ENCODE measurements at places on chromosomes 5 and 9. TPM values are rescaled to one million over a fixed set of nuclear protein-coding genes. Genes with fewer than 3 reads are reported as not detected.

Gene SVEP1
- total RNA-seq = 6.4 TPM

DNA sequence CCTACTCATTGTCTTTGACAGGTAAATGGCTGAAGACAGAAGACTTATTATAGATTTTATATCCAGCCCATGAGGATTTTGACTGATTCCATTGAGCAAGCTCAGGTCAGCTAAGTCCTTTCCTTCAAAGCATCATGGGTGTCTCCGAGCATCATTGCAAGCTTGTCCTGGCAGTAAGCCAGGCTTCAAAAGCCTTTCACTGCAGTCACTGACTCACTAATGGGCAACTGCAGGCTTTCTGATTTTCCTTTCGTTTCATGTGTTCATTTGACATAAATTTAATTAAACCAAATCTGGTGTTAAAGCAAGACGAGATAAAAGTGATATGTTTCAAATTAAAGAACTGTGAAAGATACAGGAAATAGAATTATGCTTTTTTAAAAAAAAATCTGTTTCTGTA, 426.2 kb downstream of the ANXA1 start:
- no peak for DNase-seq

Gene NR2F1
- total RNA-seq = 27.5 TPM

GRCh38 chr5:158644301-158644700, 455.4 kb downstream of the EBF1 start:
- no peak for DNase-seq

Gene CCNO
- total RNA-seq = 0.14 TPM

Gene FOXD4
- 0.29 TPM for total RNA-seq

Gene ZBTB6
- total RNA-seq = 7.8 TPM

Gene GAS1
- total RNA-seq = 5.2 TPM

- DNase-seq = peak; percentile 72
Measured at GRCh38 chr9:35553670-35554543, 51.2 kb upstream of the TESK1 start.

Gene FOXE1
- total RNA-seq = 159 TPM

GRCh38 chr9:7739595-7739994, 60.0 kb downstream of the DMAC1 start:
- no peak for DNase-seq

DNA sequence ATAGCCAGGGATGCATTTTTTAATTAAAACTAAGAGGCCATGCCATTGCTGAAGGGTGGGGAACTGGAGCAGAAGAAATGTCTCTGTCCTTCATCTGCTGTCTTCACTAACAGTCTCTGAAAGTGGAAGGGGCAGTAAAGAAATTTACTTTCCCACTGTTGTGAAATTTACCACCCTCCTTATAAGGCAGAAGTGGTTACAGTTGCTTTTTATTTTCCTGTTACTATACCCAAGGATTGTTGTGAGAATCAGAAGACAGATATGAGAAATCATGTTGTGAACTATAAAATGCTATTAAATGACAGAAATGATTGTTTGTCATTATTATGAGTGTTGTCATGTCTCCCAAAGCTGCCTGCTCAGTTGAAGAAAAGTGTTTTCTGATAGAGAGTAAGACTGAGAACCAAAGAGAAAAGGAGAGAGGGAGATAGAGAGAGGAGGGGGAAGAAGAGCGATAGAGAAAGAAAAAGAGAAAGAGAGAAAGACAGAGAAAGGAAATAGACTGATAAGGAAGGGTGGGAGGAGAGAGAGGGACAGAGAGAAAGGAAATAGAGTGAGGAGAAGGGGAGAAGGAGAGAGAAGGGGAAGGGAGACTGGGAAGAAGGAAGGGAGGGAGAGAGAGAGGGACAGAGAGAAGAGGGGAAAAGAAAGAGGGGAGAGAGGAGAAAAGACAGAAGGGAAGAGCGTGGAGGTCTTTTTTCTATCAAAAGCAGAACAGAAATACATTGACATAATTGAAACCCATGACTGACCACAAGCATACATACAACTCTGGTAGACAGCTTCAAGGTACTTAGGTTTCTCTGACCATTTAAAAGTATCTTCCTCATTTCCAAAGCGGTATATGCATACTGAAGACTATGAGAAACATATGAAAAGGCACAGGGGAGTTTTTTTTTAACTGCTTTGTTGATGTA, 22.5 kb downstream of the SEC61B start:
- DNase-seq = no peak

- DNase-seq = no peak
Measured at GRCh38 chr9:77882294-77882693, 149.3 kb downstream of the GNAQ start.

DNA sequence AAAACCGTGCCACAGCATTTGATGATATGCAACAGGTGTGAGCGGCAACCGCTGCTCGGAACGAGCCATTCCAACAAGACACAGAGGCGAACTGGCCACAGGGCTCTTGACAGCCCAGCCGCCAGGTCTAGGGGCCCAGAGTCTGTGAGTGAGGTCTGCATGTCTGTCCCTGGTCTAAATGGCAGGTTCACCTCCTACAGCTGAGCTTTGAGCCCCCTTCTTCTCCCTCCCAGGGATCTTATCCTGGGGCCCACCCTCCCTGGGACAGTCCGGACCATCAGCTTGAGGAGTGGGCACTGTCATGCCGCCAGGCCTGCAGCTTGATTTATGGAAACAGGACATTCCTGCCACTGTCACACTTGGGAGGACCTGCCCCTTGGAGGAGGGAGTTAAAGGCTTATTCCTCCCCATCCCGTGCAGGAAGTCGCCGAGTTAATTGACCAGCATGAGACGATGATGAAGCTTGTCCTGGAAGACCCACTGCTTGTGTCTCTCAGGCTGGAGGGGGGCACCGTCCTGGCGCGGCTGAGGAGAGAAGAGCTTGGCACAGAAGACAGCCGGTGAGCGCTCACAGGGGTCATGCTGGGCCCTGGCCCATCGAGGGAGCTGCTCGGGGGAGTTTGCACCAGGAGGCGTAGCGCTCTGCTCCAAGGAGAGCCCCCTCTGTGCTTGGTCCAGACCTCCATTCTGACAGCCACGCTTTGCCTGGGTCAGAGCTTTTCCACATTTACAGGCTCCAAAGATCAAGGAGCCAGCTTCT, 35.5 kb upstream of the LRRC14B start:
- DNase-seq = no peak

DNA sequence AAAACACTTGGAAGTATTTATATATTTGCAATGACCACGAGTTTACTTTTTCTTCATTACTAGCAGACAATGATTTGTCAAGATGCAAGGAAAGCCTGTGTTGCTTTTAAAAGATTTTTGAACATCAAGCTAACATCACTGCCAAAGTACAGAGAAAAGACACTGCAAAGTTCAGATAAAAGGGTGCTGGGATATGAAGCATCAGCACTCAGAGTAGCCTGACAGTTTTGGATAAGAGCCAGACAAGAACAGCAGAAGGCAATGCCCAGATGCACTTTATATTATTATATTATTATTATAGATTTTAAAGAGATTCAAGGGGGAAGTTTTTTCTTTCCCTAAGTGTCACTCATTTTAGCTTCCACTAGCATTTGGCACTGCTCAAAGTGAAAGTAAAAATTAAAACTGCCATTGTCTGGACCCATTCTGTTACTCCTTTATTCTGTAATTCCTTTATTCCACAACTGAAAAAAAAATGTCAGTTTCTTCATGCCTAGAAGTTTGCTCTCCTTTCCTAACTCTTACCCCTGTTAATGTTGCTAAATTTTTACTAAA, 240.6 kb downstream of the EFNA5 start:
- no peak for DNase-seq

Gene C6
- total RNA-seq = not detected

Gene SLC4A9
- total RNA-seq = not detected

DNA sequence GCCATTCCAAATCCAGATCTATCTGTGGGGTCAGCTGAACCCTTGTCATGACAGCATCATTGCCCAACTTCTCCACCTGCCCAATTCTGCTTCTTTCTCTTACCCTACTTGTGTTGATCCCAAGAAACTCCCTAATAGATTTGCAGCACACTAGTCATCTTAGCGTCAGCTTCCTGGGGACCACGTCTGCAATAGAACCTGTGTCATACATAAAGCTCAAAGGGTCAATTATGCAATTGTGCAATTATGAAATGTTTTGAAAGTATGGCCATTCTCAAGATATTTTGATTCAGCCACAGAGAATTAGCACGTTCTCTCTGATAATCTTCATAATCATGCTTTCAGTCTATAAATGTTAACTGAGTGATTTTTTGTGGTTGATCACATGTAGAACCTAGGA, 87.4 kb upstream of the PAPPA start:
- DNase-seq = no peak

Gene IRX2
- total RNA-seq = 5.1 TPM

Gene PCDH12
- total RNA-seq = 0.31 TPM

DNA sequence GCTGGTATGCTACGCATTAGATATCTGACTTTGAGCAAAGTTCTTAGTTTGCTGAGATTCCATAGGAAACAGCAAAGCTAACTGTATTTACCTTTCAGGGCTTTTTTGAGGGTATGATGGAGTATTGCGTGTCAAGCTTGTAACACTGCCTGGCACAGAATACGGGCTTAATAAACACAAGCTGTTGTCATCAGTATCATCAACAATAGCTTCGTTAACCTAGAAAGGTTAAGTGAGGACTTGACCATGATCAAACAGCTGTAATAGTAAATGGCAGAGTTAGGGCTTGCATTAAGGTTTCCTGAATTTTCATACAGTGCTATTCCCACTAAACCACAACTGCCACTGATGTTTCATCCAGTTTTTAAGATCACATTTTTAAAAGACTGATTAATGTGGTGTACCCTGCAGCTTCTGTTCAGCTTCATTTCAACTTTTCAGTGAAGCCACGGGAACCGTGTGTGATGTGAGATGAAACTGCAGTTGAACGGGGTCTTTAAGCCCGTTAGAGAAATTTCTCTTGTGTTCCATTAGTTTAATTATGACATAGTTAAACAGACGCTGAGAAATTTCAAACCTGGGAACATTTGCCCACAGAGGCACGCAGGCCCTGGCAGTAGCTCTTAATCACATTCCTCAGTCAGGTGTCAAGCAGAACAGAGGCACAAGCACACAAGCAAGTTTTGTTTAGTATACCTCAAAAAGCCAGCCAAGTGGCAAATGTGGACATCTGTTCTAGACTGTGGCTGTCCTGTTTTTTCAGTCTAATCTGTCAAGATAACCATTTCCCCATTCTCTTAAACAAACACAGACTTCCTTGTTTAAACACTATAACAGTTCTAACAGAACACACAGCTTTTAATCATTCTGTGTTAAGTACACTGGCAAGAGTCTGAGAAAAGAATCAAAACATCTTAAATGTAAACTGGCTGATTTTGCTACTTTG, 147.1 kb downstream of the ZNF608 start:
- DNase-seq = peak; percentile 3

GRCh38 chr5:105238561-105238960, 1676.0 kb upstream of the NUDT12 start:
- DNase-seq = no peak

DNA sequence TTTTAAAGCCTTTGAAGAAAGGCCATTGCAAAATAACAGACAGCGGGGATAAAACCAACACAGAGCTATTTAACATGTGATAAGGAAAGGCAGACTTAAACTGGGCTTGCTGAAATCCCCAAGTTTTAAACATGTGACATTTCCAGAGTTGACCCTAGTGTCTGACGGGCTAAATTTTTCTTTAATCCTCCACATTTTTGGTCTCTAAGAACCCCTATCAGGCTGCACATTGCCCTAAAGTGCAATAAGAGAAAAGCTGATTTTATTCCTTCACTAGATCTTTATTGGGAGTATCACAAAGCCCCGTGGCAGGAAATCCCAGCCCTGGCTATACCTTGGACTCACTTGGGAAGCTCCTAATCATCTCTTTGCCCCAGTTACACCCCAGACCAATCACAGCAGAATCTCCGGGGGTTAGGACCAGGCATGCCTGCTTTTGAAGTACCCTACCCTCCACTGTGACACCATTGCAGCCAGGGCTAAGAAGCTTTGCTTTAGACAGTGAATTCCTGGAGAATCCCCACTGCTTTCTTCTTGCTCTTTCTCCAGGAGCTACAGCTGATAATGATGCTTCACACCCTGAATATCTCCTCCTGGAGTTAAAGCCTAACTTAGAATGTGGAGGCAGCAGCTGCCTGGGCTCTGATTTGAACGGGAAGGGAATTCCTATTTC, 20.1 kb upstream of the COL15A1 start:
- no peak for DNase-seq

DNA sequence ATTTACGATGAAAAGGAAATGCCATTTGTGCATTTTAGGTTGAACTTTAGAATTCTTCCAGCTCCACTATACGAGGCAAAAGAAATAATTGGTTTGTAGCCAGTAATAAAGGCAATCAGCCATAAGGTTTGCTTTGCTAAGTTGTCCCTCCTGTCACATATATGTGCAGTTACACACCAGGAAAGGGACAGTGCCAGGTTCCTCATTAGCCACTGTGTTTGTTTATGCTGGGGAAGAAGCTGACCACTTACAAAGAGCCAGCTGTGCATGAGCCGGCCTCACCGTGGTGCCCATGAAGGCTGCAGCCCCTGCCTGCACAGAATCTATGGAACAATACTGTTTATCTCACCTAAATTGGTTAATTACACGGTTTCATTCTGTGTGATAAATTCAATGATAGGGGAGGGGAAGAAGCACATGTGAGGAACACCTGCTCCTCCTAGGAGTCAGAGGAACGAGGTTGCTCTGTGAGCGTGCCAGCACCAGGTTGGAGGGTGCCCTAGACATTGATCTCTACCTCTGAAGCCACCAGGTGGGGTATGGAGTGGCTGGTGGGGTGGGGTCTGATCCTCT, 173.8 kb upstream of the DAP start:
- no peak for DNase-seq

Gene PCDHGC4
- total RNA-seq = 0.61 TPM

- peak; percentile 54 for DNase-seq
Measured at GRCh38 chr9:86749894-86750255, 197.4 kb downstream of the GAS1 start.

Gene BAAT
- total RNA-seq = not detected

- DNase-seq = no peak
Measured at GRCh38 chr9:131704141-131704983, 35.5 kb downstream of the RAPGEF1 start.

Gene SLC34A1
- total RNA-seq = not detected

DNA sequence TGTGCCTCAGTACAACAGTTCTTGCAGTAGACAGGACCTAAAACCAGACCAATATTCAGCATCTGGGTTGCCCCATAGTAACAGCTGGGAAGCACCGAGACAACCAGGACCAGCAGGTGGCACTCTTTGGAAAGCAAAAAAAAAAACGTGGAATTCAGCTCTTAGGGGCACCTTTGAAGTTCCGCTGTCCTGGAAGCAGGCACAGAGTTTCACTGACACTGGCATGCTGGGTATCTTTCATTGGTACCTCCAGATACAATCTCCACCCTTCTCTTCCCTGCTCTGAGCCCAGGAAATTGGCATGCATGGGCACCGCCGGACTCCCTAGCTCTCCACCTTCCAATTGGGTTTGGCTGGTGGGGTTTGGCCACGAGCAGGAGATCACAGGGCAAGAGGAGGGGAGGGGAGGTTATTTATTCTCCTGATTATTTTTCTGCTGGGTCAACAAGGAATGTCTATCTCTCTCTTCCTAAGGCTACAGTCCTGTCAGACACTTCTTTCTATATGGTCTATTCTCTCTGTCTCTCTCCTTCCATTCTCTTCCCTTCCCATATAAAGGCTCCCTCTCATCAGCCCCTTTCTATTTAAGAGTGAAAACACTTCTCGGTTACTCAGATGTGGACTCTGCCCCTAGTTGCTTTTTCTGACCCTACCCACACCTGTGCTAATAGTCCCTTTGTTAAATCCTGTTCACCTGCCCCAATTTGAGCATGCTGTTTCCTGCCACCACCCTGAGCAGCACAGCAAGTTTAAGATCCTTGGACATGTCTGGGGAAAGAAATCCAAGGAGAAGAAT, 1.9 kb upstream of the IDNK start:
- peak; percentile 30 for DNase-seq

Measured in HFFc6 (cell line).